ENCODE measurements at places on chromosomes 4 and X. TPM values are rescaled to one million over a fixed set of nuclear protein-coding genes. Genes with fewer than 3 reads are reported as not detected.

- no peaks in the 10 kb centered on the region for H3K4me1 ChIP-seq
- DNase-seq, result no peak
- H3K36me3 ChIP-seq, result no peaks in the 10 kb centered on the region
These were observed 27.8 kb upstream of the CD99L2 start for GRCh38 chrX:150926304-150926703.

DNA sequence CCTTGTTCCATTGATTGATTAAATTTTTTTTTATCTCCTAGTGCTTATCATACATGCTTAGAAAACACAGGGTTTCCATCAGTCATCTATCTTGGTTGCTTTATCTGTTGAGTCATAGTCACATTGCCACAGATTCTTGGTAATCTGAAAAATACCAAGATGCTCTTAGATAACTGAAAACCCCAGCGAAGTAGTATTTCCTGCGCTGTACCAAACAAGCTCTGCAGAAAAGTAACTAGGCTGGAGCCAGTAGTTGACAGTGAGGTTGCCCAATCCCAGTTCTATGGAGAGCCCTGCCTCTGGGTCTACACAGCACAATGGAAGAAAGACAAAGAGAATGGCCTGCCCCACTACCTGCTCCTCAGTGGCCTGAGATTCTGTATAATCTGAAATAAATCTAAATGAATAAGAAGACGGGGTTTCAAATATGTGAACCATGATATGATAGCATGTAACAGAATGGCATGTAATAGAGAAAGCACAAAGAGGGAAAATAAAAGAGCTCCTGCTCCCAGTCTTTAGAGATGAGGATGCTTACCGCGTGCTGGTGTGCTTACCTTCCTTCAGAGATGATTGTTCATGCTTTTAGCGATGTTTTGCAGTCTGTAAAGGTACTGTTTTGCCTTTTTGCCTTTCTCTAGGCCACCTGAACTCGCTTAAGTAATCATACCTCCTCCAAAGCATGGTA is 55.3 kb upstream of the RAPGEF2 start:
- H3K4me1 ChIP-seq, result no peaks in the 10 kb centered on the region
- H3K36me3 ChIP-seq, result no peaks in the 10 kb centered on the region
- no peaks in the 10 kb centered on the region for H3K27me3 ChIP-seq
- no peak for DNase-seq
- peak overlapping the region; percentile 17 for H3K27ac ChIP-seq

GRCh38 chr4:1492651-1493539 is 86.7 kb upstream of the NKX1-1 start:
- DNase-seq, result no peak
- H3K4me1 ChIP-seq, result no peaks in the 10 kb centered on the region
- no peaks in the 10 kb centered on the region for H3K36me3 ChIP-seq
- no peak overlapping the region for H3K4me3 ChIP-seq
- H3K27ac ChIP-seq, result no peak overlapping the region

- no peak overlapping the region for H3K4me3 ChIP-seq
- DNase-seq, result no peak
- H3K27me3 ChIP-seq, result no peaks in the 10 kb centered on the region
- H3K36me3 ChIP-seq, result no peaks in the 10 kb centered on the region
These were observed 336.7 kb upstream of the GNPDA2 start for GRCh38 chr4:45062935-45063545.

GRCh38 chr4:102104278-102104677 is 241.0 kb downstream of the SLC39A8 start:
- DNase-seq, result no peak
- no peaks in the 10 kb centered on the region for H3K27me3 ChIP-seq
- H3K27ac ChIP-seq, result no peak overlapping the region
- no peaks in the 10 kb centered on the region for H3K36me3 ChIP-seq

GRCh38 chrX:153662266-153662665 is 11.3 kb downstream of the PNCK start:
- H3K27ac ChIP-seq, result no peak overlapping the region
- H3K27me3 ChIP-seq, result no peaks in the 10 kb centered on the region
- H3K4me3 ChIP-seq, result no peak overlapping the region
- no peaks in the 10 kb centered on the region for H3K36me3 ChIP-seq
- DNase-seq, result no peak

- H3K4me3 ChIP-seq, result no peak overlapping the region
- H3K4me1 ChIP-seq, result no peaks in the 10 kb centered on the region
- H3K36me3 ChIP-seq, result no peaks in the 10 kb centered on the region
These were observed 6.8 kb upstream of the SORCS2 start for GRCh38 chr4:7185487-7186030.

- H3K27ac ChIP-seq, result no peak overlapping the region
- H3K4me3 ChIP-seq, result no peak overlapping the region
- DNase-seq, result no peak
- H3K36me3 ChIP-seq, result no peaks in the 10 kb centered on the region
- no peaks in the 10 kb centered on the region for H3K4me1 ChIP-seq
These were observed 420.1 kb downstream of the ZNF674 start for GRCh38 chrX:46125111-46125510.

DNA sequence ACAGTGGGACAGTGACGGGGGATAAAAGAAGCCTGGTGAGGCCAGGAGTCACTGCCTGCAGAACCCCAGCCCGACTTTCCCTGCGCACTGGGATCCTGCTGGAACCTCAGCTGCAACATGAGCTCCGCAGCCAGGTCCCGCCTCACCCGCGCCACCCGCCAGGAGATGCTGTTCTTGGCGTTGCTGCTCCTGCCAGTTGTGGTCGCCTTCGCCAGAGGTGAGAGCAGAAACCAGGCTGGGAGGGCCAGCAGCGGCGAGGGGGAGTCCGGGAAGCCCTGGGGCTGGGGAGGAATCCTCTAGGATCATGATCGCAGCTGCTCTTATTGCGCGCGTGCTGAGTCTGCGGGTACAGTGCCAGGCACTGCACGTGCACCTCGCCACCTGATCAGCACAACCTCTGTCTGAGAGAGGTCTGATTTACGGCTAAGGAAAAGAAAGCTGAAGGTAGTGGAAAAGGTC is at the start of gene PF4V1:
Gene PF4V1 (plus strand): TSS at position 51 of the 459 bp plus-strand sequence. CDS start 67 bp downstream, at position 118.
- no peak for DNase-seq
- peaks cover 23% of the 10 kb centered on the region for H3K4me1 ChIP-seq
- no peaks in the 10 kb centered on the region for H3K27me3 ChIP-seq
- H3K4me3 ChIP-seq, result peak within 1 kb of the TSS; percentile 60
- H3K27ac ChIP-seq, result no peak within 1 kb of the TSS

- no peak overlapping the region for H3K27ac ChIP-seq
- H3K27me3 ChIP-seq, result no peaks in the 10 kb centered on the region
- no peaks in the 10 kb centered on the region for H3K36me3 ChIP-seq
- H3K4me1 ChIP-seq, result no peaks in the 10 kb centered on the region
- DNase-seq, result no peak
- H3K4me3 ChIP-seq, result no peak overlapping the region
These were observed 602.8 kb downstream of the INPP4B start for GRCh38 chr4:142243255-142243654.

DNA sequence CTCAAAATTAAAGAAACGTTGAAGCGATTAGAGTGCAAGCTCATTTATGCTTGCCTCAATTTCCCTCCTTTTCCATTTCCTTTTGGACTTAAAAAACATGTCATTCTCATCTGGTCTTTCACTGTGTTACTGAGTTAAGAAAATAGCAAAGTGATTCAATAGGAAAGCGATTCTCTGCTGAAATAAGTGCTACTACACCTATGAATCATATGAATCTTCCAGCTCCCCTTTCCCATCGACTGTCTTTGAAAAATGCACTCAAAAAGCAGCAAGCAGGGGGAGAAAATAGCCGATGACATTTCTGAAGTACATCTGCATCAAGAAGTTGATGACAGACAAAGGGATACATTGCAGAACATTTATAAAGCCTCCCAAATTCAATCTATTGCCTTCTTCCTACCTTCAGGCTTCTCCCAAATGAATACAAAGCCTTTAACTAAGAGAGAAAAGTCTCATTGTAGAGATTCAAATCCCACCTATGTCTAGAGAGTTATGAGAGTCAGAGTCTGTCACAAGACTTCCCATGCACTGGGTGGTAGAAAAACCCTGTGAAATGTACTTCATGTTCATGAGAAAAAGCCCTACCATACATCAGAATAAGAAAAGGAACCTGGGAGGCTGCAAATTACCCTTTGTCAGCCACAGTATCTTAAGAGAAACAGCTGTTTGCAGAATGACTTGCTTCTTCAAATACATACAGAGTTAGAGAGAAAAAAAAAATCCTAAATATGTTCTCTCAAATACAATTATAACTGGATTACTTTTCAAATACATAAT is 78.9 kb downstream of the MBNL3 start:
- no peak overlapping the region for H3K4me3 ChIP-seq
- no peaks in the 10 kb centered on the region for H3K36me3 ChIP-seq
- no peaks in the 10 kb centered on the region for H3K27me3 ChIP-seq
- no peaks in the 10 kb centered on the region for H3K4me1 ChIP-seq

- H3K27me3 ChIP-seq, result no peaks in the 10 kb centered on the region
- no peak overlapping the region for H3K27ac ChIP-seq
- H3K4me1 ChIP-seq, result no peaks in the 10 kb centered on the region
- no peak for DNase-seq
- H3K36me3 ChIP-seq, result no peaks in the 10 kb centered on the region
- no peak overlapping the region for H3K4me3 ChIP-seq
These were observed 191.4 kb downstream of the COL25A1 start for GRCh38 chr4:109111031-109111430.

- no peaks in the 10 kb centered on the region for H3K36me3 ChIP-seq
- no peaks in the 10 kb centered on the region for H3K27me3 ChIP-seq
- H3K4me3 ChIP-seq, result peak overlapping the region; percentile 54
- no peaks in the 10 kb centered on the region for H3K4me1 ChIP-seq
These were observed 123.7 kb downstream of the STOX2 start for GRCh38 chr4:184028561-184029374.

DNA sequence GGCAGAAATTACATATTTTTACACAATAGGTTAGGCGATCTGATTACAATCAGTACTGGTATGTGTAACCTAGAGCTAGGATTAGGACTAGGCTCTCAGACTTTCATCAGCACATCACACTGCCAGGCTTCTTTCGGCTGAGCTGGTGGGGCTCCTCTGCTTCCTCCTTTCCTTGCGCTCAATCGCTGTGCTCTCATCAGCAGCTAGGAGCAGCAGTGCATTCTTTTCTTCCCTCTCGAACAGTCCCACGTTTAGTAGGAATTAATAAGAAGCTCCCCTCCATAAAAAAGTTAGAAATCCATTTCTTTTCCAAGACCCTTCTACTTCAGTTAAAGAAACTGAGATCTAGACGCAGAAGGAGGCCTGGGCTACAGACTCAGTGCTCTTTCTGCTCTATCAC is 350.4 kb downstream of the SPRY1 start:
- no peak overlapping the region for H3K27ac ChIP-seq
- H3K36me3 ChIP-seq, result no peaks in the 10 kb centered on the region
- no peak for DNase-seq
- no peak overlapping the region for H3K4me3 ChIP-seq
- H3K4me1 ChIP-seq, result peaks cover 13% of the 10 kb centered on the region

DNA sequence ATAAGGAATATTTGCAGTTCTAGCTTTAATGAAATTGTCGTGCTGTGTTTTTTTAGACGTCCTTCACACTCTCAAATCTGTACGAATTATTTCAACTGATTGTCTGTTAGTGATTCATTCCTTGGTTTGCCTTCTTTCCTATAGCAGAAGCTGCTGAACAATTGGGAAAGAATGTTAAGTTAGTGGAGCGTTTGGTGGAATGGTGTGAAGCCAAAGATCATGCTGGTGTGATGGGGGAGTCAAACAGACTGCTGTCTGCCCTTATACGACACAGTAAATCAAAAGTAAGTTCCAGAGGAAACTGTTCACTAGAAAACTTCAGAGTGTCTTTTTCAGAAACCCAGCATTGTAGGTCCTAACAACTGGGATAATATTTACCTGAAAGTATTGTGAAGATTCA is 159.9 kb downstream of the RAP1GDS1 start:
- H3K36me3 ChIP-seq, result no peaks in the 10 kb centered on the region
- no peak for DNase-seq
- no peaks in the 10 kb centered on the region for H3K27me3 ChIP-seq

DNA sequence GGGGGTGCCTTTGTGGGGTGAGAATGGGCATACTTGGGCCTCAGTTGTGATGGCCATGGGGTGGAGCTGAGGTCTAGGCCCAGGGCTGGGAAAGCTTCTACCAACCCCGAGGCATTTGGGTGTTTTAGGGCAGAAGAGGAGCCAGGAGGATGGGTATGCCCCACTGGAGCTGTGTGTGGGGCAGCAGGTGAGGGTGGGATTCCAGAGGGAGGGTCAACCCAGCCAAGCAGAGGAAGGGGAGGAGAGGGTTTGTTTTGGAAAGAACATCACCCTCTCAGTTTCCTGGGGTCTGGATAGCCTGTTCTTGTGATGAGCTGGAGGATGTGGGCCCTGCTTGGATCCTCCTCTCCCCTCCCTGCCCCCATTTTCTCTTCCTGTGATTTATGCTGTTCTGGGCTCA is 620 bp downstream of the IL9R start:
- no peak for DNase-seq
- no peak overlapping the region for H3K4me3 ChIP-seq
- H3K36me3 ChIP-seq, result no peaks in the 10 kb centered on the region
- no peaks in the 10 kb centered on the region for H3K4me1 ChIP-seq

DNA sequence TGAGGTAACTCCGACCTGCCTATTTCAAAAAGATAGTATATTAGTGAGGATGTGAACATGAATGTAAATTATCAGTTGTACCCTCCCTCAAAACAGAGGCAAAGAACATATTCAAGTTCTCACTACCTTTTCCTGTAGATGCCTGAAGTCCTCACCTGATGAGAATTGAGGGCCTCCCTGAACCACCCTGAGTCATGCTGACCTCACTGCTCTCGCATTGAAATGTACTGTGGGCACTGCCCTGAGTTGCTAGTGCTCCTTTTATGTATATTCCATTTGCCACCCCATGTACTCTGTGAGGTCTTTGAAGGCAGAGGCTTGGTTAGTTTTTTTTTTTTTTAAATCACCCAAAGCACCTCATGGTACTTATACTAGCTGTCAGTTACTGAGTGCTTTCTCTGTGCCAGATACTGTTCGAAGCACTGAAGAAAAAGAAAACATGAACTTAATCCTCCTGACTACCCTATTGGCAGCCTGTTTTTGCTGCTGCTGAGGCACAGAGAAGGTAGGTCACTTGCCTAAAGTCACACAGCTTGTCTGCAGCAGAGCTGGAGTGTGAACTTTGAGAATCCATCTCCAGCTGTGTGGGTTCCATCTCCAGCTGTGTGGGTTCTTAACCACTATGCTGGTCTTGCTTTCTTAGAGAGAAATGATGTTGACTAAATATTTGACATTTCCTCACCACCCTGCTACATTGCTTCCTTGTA is 253.1 kb upstream of the GPC4 start:
- H3K36me3 ChIP-seq, result no peaks in the 10 kb centered on the region
- H3K27me3 ChIP-seq, result no peaks in the 10 kb centered on the region
- no peak overlapping the region for H3K27ac ChIP-seq
- no peaks in the 10 kb centered on the region for H3K4me1 ChIP-seq
- no peak for DNase-seq

The NPNT gene
- 240 TPM for total RNA-seq

The RRH gene
- not detected for total RNA-seq

The MFSD8 gene
- total RNA-seq, result 28.2 TPM

The WAS gene
- total RNA-seq, result 9.1 TPM

The PRRG1 gene
- total RNA-seq, result 7.2 TPM

The GPR34 gene
- 38.6 TPM for total RNA-seq

The MAOA gene
- total RNA-seq, result 85.1 TPM

The TCEAL5 gene
- not detected for total RNA-seq

The MAP3K15 gene
- not detected for total RNA-seq

The ACE2 gene
- total RNA-seq, result 4.6 TPM

The CENPE gene
- 0.41 TPM for total RNA-seq

The TRO gene
- 131 TPM for total RNA-seq

Data from thoracic aorta (tissue), 2 donors.